ENCODE measurements at places on chromosomes 1 and 21.

DNA sequence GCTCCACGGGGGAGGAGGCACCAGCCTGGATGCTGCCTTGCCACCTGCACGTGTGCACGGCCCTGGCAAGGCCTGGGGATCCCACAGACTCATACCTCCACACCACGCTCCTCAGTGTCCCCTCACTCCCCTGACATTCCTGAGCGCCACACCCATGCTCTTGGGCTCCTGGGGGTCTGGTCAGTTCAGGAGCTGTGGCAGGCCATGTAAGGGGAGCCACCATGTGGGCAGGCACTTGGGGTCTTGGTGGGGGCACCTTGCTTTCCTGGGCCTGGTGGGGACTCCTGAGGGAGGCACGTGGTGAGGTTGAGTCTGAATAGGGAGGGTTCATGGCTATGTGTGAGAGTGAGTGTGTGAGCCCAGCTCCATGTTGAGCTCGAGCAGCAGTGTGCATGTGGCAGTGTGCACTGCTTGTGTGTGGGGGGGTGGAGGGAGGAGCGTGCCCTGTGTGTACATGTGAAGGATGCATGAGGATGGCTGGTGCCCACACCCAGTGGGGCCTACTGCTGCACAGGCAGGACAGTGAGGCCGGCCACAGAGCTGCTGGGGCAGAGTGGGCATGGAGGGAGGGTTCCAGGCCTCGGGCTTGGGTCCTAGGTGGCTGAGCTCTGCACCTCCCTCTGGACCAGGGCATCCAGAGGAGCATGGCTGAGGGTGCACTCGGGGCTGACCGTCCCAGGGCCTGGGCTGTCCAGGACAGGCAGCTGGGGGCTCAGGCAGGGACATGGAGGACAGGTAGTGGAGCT is 1.6 kb downstream of the GJC2 start:
- no peak for DNase-seq

DNA sequence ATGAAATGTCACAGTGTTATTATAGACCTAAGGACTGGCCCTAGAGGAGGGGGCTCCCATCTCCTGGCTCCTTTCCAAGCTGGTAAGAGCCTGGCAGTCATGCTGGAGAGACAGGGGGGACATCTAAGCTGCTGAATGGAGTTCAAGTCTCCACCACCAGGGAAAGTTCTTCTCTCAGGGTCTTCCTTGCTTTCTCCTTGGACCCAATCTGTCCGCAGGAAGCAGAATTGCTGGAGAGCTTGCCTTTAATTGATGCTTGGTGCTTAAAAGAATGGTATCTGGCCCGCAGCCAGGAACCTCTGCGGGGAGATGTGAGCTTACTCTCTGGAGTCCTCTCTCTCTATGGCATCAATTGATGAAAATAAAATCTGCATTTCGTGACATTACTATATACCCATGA is 25.1 kb downstream of the IRF2BP2 start:
- DNase-seq: no peak

DNA sequence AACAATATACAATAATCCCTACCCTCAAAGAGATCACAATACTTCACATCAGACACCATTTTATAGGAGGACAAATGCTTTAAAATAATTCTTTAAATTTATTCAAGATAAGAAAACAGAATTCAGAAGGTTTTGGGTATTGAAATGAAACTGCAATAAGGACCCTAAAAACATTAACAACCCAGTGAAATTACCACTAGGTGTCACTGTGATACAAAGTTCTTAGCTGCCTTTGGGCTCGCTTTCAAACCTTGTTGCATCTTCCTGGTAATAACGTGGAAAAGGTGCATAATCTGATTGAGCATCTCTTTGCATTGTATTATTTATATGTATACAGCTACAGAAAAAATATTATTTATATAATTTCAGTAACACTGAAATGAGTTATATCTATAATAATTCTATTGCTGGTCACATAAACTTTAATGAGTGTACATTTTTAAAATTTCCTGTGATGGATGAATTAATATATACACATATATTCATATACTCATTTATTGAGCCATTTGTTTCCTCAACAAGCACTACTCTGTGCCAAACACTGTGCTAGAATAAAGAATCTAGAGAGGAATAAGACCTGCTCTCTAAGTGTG is 185.2 kb downstream of the FAF1 start:
- peak; percentile 60 for DNase-seq

DNA sequence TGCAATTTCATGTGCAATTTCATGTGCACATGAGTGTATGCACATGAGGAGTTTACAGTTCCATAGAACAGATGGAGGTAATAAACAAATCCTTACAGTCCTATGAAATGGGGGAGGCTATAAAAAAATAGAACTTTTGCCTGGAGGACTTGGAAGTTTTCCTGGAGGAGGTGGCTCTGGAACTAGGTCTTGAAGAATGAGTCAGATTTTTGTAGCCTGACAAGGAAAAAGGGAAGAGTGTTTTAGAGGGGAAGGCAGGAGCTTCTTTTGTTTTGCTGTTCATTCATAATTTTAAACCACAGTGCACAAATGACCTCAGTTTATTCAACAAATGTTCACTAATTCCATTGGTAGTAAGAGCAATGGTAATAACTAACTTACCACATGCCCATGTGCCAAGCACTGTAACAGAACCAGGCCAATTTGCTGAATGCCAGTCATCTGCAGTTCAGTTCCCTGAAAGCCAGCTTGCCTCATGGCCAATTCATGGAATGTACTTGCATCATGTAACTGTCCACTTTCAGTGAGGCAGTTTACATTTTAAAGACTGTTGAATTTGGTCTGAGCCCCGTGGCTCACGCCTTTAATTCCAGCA is 2.7 kb downstream of the DIO1 start:
- no peak for DNase-seq

DNA sequence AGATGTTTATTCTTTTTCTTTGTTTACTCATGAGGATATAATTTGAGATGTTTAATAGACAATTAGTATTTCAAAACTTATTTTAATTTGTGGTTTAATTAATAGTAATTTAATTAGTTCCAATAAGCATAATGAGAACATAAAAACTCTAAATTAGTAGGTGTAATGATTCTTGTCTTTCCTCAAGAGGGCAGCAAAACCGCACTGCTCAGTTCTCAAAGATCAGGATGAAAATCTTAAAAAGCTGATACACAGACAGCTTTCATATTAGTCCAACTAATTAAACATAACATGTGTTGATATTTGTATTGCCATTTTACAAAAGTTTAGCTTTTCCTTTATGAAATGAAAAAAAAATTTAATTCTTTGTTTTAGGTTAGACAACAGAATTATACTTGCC is 106.7 kb upstream of the C21orf91 start:
- peak; percentile 36 for DNase-seq

GRCh38 chr21:29939104-29939923 is 482 bp downstream of the GRIK1 start:
- no peak for DNase-seq

- DNase-seq: no peak
These were observed 1.7 kb upstream of the TMEM50B start for GRCh38 chr21:33481314-33481943.

DNA sequence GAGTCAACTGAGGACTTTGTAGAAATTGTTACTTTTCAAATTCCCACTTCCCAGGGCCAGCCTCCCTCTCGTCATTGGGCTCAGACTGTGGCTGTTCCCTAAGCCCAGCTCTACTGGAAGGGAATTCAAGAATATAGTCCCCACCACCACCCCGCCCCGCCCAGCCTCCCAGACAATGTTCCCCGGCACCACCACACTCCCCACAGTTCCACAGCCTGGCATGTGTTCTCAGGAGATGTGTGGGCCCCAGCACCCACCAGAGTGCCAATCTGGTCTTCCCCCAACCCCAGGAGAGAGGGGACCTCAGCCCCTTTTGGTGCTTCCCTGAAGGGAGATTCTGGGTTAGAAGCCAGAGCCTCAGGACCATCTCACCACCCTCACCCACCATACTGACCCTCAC is 120.1 kb downstream of the SYT2 start:
- DNase-seq: no peak

DNA sequence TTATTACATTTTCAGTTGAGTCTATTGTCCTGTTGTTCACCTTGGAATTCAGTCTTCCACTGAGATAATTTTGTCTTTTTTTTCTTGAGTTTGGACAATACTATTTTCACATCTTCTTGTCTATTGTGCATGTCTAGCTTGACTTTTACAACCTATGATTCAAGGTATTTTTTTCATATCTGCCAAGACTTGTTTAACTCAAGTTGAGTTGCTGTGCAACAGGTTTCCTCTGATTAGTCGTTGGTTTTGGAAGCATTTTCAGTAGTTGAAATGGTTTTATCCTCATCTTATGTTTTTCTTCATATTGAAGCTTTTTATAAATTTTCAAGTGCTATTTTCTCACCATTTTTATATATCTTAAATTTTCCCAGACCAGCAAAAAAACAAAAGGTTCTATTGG is 103.6 kb downstream of the SCMH1 start:
- no peak for DNase-seq

GRCh38 chr1:235763962-235764361 is 102.7 kb downstream of the LYST start:
- DNase-seq: no peak

DNA sequence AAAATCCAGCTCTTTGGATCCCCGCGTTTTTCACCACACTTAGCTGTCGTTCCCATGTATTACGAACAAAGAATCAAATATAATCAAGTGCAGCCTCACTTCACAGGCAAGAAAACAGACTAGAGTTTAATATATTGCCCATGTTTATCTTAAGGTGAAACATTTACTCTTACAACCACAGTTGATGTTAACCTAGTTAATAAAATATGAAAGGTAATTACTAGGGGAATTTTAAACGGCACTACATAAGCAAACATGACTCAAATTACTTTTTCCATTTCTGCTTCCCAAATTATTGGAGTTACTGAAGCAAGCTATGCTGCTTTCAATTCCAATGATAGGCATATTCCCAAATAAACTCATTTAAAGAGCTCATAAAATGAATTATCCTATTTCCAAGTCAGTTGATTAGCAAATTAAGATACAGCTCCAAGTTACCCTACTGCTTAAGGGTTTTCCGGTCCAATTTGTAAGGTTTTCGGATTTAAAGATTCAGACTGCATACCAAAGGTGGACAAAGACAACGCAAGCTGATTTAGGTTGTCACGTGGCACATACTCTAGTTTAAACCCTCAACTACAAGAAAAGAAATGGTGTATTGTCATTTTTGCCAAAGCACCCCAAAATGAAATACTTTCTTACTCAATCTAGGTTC is 5.9 kb downstream of the COX20 start:
- DNase-seq: no peak

GRCh38 chr21:36288651-36289243 is 31.2 kb upstream of the MORC3 start:
- no peak for DNase-seq

GRCh38 chr1:29416267-29417146 is 180.2 kb downstream of the PTPRU start:
- no peak for DNase-seq

DNA sequence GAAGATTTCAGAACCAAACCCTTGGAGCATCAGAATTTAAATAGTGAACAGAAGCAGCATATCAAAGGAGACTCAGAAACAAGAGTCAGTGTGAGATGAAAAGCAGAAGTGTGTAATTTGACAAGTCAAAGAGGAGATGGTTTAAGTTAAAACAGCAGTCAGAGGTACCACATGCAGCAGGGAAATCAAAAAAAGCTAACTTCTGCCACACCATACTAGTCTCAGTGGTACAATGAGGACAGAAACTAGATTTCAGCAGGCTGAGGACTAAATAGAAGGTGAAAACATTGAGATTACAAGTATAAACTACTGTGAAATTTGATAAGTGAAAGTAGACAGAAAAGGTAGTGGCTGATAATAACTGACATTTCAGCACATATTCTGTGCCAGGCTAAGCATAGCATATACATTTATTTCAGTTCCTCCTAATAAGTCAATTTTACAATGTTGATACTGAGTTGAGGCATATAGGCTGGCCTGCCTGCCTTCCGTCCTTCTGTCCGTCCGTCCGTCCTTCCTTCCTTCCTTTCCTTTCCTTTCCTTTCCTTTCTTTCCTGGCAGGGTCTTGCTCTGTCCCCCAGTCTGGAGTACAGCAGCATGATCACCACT is 12.6 kb downstream of the SUCO start:
- no peak for DNase-seq

DNA sequence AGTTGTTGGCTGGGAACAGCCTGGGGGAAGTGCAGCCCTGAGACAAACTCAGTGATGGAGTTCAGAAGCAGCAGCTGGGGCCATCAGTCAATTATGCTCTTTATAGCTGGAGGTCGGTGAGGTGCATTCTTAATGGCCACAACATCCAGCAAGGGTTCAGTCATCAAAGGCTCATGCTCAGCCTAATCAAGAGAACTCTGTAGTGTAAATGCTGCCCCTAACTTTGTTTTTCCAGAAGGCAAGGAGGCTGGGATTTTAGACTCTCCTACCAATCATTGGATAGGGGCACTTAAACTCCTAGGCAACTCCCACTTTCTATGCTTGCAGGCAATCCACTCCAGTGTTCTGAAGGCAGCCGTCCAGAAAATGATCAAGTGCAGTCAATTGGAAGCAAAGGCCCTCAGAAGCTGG is 15.0 kb upstream of the RGS4 start:
- no peak for DNase-seq

DNA sequence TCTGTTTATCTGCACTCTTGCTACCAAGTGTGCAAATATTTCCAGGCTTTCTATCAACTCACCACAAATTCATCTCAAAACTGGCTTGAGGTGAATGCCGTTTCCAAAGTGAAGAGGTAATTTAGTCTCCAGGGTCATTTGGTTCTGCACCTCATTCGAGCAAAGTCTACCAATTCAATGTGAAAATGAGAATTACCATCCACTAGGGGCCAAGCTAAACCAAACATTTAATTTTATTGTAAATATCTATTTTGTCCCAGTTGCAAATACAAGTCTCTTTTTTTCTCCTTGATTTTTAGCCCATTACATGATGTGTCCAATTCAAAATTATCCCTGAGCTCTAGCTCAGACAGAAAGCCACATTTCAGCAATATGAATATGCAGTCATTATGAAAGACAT is 152.3 kb upstream of the PTBP2 start:
- DNase-seq: no peak

- no peak for DNase-seq
These were observed 97.4 kb downstream of the MRPL39 start for GRCh38 chr21:25509862-25510261.

Data from NCI-H1105 (cell line).